ENCODE measurements at places on chromosomes 2 and 18.

- no peak for DNase-seq
Measured at GRCh38 chr2:10691521-10691920, 1.7 kb upstream of the NOL10 start.

DNA sequence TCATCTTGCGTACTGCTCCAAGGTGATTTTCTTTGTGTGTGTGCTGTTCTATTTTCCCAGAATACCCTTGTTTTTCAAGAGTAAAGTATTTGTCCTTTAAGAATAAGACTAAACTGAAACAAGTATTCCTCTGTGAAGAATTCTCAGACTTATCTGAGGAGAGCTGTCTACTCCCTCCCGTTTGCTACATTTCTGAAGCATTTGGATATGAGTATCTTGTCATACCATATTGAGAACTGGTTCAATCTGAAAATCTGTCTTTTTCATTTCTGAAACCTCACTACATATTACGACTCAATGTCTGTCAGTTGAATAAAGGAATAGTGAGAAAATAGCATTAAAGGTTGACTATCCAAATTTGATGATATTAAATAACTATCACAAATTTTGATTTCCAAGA is 159.4 kb downstream of the PMAIP1 start:
- no peak for DNase-seq

DNA sequence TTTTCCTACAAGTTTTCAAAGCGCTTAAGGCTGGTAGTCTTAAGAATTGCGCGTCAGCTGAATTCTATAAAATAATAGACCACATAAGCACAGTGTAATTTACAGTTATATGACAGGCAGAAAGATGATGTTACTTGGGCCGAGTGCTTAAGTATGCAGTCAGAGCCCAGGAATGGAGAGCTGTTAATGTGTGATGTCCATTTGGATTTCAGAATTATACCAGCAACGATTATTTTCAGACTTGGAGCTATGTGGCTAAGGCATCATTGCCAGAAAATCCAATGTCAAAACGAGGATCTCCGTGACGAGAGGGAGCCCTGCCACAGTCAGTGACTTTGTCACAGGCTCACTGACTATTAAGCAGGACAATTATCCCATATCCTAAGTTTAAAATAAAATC is 3.4 kb downstream of the KLF7 start:
- DNase-seq: no peak

- DNase-seq: no peak
Measured at GRCh38 chr2:132549935-132550670, 119.9 kb downstream of the LYPD1 start.

- no peak for DNase-seq
Measured at GRCh38 chr2:179432751-179433150, 168.1 kb upstream of the SESTD1 start.

DNA sequence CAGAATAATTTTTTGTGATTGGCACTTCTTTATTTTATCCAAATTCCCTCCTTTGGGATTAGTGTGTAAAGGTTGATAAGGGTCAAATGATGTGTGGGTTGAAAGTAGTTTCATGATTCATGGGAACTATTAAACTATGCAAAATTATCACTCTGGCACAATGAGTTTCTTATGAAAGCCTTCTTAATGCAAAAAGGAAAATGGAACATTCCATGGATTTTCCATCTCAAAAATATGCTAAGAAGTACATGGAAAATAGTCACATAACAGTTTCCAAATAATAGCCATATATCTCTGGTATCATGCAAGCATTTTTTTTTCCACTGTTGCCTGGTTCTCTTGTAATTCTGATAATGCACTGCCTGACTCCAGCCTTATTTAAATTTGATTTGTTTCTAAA is 639.7 kb downstream of the NR4A2 start:
- no peak for DNase-seq

- DNase-seq: no peak
Measured at GRCh38 chr2:164523009-164523408, 98.3 kb downstream of the GRB14 start.

Data from activated CD4-positive, alpha-beta T cell treated with anti-CD3 and anti-CD28 coated beads, Interleukin-2, Interleukin-4, amounts not matched to agents 100 ng/mL and 50 ng/mL, durations not matched to agents 16 hours and 8 hours (primary cell).